ENCODE measurements at places on chromosomes 5 and 9. TPM values are rescaled to one million over a fixed set of nuclear protein-coding genes. Genes with fewer than 3 reads are reported as not detected.
A peak's percentile ranks its signal among the peaks of the same experiment; 100 is the strongest.

Gene FOXD4
- total RNA-seq, result 0.20 TPM

Gene BTNL3
- total RNA-seq, result not detected

Gene STOML2
- 30.5 TPM for total RNA-seq

Gene PAEP
- not detected for total RNA-seq

Gene OR13C8
- not detected for total RNA-seq

Gene IFNA21
- total RNA-seq, result not detected

Gene FOXD4L4
- total RNA-seq, result not detected

Gene FGF18
- total RNA-seq, result 0.33 TPM

Gene IL7R
- total RNA-seq, result 623 TPM

Gene TMEM171
- not detected for total RNA-seq

- DNase-seq, result no peak
- no peaks in the 10 kb centered on the region for H3K27me3 ChIP-seq
Observed at GRCh38 chr5:180810959-180811622, 8.5 kb upstream of the MGAT1 start.

- peak; percentile 14 for DNase-seq
- H3K4me3 ChIP-seq, result no peak overlapping the region
- no peak overlapping the region for H3K27ac ChIP-seq
- H3K27me3 ChIP-seq, result no peaks in the 10 kb centered on the region
- H3K36me3 ChIP-seq, result no peaks in the 10 kb centered on the region
- H3K4me1 ChIP-seq, result peaks cover 9% of the 10 kb centered on the region
Observed at GRCh38 chr5:332843-333242, 11.3 kb downstream of the AHRR start.

GRCh38 chr9:77819657-77820056 lies 171.5 kb upstream of the GNA14 start:
- H3K4me1 ChIP-seq, result no peaks in the 10 kb centered on the region
- H3K27me3 ChIP-seq, result no peaks in the 10 kb centered on the region
- H3K4me3 ChIP-seq, result no peak overlapping the region
- H3K27ac ChIP-seq, result no peak overlapping the region

DNA sequence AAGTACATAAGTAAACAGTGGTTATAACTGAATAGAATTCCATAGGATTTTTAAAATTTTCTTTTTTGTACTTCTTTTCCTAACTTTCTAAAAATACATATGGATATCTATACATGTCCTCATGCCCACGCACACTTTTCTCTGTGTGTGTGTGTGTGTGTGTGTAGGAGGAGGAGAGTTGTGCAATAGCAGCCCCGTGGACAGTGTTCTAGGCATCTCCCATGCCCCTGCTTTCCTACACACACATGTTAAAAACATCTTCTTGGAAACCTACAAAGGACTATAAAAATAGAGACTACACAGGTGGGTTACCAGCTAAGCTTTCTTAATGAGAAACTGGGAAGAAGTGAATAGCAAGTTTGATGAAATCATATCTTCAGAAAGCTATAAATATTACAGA lies 19.8 kb upstream of the HEXB start:
- no peak for DNase-seq
- no peak overlapping the region for H3K4me3 ChIP-seq
- no peak overlapping the region for H3K27ac ChIP-seq
- H3K27me3 ChIP-seq, result no peaks in the 10 kb centered on the region
- no peaks in the 10 kb centered on the region for H3K4me1 ChIP-seq

DNA sequence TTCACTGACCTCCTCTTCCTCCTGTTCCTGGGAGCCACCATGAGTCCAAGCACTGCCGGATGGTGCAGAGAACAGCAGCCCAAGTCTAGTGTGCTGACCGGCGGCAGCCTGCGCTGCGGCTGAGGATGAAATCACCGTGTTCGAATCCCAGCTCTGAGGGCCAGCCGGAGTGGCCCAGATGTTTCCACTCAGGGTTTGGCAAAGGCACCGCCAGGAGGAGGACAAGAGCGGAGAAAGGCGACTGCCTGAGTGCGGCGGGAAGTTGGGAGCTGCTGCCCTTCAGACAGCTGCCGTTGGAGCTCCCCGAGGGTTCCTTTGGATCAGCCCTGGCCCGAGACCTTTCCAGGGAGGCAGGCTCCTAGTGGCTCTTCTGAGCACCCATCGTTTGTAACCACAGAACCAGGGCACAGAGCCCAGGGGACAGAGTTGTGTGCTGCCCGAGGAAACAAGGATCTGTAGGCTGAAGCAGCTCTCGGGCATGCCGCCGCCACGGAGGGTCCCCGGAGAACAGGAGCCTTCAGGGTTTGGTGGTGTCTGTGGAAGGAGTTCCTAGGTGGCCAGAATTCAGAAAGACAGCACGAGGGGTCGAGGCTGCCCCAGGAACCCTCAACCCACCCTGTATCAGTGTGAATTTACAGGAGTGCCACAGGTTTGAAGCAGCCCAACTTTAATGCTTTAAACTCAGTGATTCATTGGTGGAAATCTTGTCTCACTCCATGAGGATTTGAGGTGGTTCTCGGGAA lies 115.6 kb upstream of the COL5A1 start:
- no peaks in the 10 kb centered on the region for H3K4me1 ChIP-seq
- peaks cover 2% of the 10 kb centered on the region for H3K27me3 ChIP-seq
- DNase-seq, result no peak
- H3K27ac ChIP-seq, result no peak overlapping the region
- no peak overlapping the region for H3K4me3 ChIP-seq
- H3K36me3 ChIP-seq, result no peaks in the 10 kb centered on the region

DNA sequence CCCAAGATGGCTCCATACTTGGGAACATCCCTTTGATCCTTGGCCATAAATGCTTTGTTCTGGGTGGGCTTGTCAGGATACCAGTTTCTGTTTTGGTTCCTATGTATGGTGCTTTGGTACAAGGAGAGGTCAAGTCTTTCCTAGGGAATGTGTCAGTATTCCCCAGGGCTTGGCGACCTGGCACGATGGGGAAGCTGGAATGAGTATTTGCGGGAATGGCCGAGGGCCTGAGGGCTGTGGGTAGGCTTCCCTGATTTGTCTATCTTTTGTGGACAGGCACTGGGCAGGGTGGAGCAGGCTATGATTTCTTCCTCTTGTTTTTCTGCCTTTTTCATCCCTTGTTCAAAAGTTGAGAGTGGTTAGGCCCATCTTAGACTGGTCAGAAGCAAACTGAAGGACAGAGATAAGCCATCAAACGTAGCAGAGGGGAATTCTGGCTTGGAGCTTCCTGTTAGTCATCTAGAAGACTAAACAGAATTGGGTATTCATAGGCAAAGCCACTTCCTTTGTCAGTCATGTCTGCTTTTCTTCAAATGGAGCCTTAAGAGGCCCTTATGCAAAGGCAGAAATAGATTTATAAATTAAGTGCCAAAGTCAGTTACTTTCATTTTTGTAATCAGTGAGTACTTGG lies 13.7 kb downstream of the DOCK2 start:
- no peak for DNase-seq
- peaks cover 86% of the 10 kb centered on the region for H3K4me1 ChIP-seq
- H3K27me3 ChIP-seq, result no peaks in the 10 kb centered on the region
- H3K27ac ChIP-seq, result peak overlapping the region; percentile 73
- H3K36me3 ChIP-seq, result peaks cover 32% of the 10 kb centered on the region

DNA sequence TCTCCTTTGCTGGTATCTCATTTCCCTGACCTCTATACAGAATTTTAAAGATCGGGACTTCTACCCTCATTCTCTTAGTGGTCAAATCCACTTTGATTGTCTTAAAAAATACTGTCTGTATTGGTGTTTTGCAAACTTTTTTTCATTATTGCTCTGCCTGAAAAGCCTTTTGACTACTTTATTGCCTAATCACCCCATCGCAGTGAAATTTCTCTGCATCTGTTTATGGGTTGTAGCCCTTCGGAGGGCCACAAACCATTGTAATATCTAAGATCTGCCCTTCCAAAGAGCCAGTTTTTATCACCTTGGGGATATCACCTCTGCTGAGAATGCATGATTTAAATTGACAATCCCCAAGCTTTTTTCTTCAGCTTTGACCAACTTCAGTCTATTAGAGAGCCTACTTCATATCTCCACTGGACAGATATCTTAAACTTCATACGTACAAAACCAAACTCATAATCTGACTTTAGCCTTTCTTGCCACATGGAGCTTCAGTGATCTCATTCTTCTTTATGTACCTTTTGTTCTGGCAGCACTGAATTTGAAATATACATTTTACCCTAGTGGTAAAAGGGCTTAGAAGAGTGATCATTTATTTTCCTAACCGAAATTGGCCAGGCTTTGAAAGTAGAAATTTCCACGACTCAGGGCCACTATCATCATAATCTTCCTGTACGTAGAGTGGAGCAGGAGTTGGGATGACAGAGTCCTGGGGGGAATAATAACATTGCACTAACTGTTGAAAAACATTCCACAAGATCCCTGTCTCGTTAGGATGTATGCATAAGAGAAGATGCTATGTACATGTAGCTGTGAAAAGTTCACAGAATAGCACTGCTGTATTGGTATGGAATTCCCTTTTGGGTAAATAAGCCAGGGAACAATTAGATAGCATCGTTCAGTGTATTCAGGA lies 21.4 kb downstream of the KIF2A start:
- H3K27me3 ChIP-seq, result no peaks in the 10 kb centered on the region
- no peak overlapping the region for H3K4me3 ChIP-seq
- H3K36me3 ChIP-seq, result peaks cover 8% of the 10 kb centered on the region
- H3K27ac ChIP-seq, result no peak overlapping the region
- no peak for DNase-seq
- H3K4me1 ChIP-seq, result peaks cover 20% of the 10 kb centered on the region

- no peak overlapping the region for H3K4me3 ChIP-seq
- peaks cover 12% of the 10 kb centered on the region for H3K27me3 ChIP-seq
- no peaks in the 10 kb centered on the region for H3K4me1 ChIP-seq
- H3K36me3 ChIP-seq, result no peaks in the 10 kb centered on the region
- no peak for DNase-seq
Observed at GRCh38 chr5:176830995-176831423, 20.6 kb downstream of the UNC5A start.

DNA sequence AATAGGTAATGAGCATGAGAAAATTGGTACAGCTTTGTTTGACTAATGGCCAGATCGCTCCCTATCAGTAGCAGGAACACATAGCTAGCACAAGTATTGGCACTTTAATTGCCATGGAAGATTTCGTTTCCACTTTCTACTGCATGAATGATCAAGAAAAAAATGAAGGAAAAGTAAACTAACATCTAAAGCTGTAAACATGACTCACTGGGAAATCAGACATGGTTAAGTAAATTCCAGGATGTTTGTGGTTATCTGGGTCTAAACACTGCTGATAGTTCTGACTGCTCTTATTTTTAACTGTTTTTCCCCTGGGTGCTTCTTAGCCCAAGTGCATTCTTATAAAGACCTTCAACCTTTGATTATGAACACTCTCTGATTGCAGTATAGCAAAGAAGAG lies 388.9 kb downstream of the NR2F1-AS1 start:
- H3K27me3 ChIP-seq, result no peaks in the 10 kb centered on the region
- no peak overlapping the region for H3K27ac ChIP-seq
- H3K4me1 ChIP-seq, result no peaks in the 10 kb centered on the region

DNA sequence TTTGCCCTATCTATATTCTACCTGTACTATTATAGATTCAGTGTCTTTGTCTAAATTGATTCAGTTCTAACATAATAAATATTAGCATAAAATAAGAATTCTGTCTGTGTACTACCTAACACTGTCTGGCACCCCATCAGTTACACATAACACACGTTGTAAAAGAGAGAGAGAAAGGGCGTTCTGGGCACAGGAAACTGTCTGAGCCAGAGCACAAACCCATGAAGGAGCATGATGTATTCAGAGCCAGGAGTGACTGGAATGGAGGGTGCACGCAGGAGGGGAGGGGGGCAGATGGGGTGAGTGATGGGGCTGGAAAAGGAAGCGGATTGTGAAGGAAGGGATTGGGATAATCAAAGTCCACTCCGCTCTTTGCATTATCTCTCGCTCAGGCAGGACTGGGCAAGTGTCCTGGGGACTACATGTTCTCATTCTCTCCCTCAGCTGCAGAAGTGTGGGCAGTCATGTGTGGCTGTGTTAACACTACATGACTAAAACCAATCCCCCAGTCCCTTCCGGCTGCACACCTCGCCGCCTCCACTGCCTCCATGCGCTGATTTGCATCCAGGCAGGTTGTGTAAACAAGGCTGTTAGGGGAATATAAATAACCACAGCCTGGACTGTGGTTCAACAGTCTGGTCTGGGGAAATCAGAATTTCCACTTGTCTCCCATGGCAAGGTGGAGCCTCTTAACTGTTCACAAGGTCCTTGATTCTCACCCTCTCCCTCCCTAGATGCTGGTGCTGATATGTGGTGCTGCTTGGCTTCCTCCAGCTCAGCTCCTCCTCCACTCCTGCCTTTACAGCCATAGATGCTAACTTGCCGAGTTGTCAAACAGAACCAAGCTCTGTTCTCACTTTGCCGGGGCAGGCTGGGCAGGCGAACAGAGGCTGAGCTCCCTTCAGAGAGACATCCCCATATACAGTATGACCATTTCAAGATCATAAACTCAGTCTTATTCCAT lies 367.5 kb upstream of the BRINP1 start:
- no peaks in the 10 kb centered on the region for H3K27me3 ChIP-seq
- no peak overlapping the region for H3K4me3 ChIP-seq
- no peaks in the 10 kb centered on the region for H3K36me3 ChIP-seq
- DNase-seq, result no peak

GRCh38 chr5:65816729-65817128 lies 94.7 kb downstream of the NLN start:
- no peak overlapping the region for H3K27ac ChIP-seq
- no peak for DNase-seq

- peaks cover 37% of the 10 kb centered on the region for H3K27me3 ChIP-seq
- H3K36me3 ChIP-seq, result no peaks in the 10 kb centered on the region
- DNase-seq, result no peak
Observed at GRCh38 chr5:33936381-33937016, at the start of gene RXFP3. TSS of gene RXFP3 (plus strand) at chr5:33936386. CDS start at chr5:33936741, 355 bp downstream.

DNA sequence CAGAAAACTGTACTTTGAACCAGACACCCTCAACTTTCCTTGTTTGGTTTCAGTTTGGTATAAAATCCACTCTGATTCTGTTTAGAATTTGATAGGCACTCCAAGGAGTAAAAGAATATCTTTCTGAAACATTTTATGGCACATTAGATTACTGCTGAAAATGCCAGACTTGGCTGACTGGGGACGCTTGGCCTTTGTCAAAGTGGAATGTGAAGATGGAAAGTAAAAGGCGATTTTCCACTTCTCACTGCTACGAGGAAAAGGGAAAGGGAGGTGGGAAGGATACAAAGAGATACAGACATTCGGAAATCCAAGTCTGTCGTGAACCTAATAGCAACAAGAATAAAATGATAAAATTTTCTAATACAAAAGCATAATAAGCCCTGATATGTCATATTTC lies 203.9 kb downstream of the DMRT2 start:
- H3K27me3 ChIP-seq, result no peaks in the 10 kb centered on the region
- no peak for DNase-seq
- H3K4me1 ChIP-seq, result no peaks in the 10 kb centered on the region
- no peak overlapping the region for H3K4me3 ChIP-seq

DNA sequence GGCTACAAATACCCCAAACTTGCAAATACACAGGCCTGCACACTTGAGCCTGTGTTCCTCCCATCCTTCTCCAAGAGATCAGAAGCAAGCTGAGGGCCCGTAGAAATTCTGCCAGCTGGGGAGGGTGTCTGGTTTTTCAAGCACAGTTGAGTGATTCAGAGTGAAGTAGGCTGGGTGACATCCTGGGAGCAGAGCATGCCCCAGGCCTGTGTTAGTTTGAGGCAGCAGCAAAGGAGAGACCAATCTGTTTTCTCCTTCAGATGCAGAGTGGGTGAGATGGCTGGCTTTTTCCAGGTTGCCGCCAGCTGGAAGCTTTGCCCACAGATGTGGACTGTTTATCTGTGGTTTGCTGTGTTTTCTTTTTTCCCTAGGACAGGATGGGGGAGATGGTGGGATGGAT lies 63.1 kb downstream of the RCL1 start:
- no peaks in the 10 kb centered on the region for H3K27me3 ChIP-seq
- no peak for DNase-seq
- H3K4me1 ChIP-seq, result no peaks in the 10 kb centered on the region

Data from CD4-positive, alpha-beta T cell (primary cell).